ENCODE measurements at places on chromosomes 2 and 18.

- DNase-seq, result peak; percentile 84
Observed at GRCh38 chr2:232901736-232902578, 31.9 kb downstream of the SNORC start.

- no peak for DNase-seq
Observed at GRCh38 chr18:393574-393957, 106.9 kb downstream of the COLEC12 start.

DNA sequence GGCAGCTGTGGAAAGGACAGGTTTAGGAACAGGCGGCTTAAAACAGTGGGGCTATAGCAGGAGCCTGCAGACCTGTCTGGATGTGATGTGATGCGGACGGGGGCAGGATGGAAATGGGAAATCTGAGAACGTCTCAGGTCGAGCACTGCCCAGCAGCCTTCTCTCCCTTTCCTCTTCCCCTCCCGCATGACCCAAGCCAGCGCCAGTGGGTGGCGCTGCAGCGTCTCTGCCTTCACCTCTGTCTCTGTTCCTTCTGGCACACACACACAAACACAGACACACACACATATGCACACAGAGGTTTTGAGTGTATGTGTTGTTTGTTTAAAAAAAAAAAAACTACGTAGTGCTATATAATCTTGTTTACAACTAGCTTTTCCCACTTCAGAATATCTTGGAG is 82.0 kb upstream of the SLC66A3 start:
- DNase-seq, result peak; percentile 40

GRCh38 chr18:49628881-49629795 is 67.3 kb downstream of the LIPG start:
- DNase-seq, result no peak

DNA sequence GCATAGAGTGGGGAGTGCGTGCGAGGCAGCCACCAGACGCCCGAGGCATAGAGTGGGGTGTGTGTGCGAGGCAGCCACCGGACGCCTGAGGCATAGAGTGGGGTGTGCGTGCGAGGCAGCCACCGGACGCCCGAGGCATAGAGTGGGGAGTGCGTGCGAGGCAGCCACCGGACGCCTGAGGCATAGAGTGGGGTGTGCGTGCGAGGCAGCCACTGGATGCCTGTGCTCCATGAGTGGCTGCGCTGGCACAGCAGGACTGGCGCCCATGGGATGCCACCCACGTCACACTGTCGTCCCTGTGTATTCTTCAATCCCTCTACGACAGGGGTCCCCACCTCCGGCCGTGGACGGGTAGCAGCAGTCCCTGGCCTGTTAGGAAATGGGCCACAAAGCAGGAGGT is 221.9 kb downstream of the HDAC4 start:
- DNase-seq, result no peak

Data from fibroblast of skin of scalp (primary cell).